ENCODE measurements at places on chromosomes 3 and 15.

DNA sequence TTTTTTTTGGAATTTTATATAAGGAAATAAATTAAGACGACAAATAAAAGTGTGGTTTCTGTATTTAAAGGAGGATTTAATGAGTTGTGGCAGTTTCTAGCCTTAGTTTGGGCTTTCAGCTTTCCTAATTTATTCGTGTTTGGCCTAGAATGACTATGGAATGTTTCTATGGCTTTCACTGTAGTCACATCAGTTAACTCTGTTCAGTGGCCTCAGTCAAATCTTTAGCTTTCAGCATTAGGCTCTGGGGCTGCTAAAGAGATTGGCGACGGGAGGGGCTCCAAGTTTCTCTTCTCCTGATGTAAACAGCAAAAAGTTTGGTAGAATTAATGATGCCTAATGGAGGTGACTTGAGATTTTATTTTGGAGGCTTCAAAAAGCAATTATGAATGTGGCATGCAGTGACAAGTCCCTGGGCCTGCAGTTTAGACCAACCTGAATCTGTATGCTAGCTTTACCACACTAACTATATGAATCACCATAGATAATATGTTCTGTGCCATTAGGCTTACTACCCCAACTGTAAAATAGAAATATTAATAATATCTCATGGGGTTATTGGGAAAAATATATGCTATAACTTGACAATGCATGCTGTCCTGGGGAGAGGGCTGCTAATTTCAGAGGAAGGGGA, 47.1 kb upstream of the ADGRG7 start:
- DNase-seq: no peak

DNA sequence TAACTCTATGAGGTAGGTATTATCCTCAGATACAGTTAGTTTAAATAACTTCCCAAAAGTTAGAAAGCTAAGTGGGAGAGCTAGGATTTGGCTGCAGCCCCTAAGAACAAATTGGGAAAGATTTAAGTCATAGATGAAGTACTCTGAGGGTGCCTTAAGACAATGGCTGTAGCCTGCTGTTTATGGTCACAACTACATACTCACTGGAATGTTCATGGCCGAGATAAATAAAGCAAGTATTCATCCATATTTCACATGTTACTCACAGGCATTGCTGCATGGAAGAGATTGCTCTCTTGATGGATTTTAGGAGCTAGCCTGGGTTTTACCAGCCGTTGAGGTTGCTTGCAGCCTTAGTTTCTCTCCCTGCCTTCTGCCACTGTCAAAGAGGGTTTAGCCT, 145.0 kb downstream of the CMSS1 start:
- DNase-seq: no peak

- DNase-seq: no peak
Measured at GRCh38 chr3:66200147-66200546, 20.7 kb upstream of the SLC25A26 start.

DNA sequence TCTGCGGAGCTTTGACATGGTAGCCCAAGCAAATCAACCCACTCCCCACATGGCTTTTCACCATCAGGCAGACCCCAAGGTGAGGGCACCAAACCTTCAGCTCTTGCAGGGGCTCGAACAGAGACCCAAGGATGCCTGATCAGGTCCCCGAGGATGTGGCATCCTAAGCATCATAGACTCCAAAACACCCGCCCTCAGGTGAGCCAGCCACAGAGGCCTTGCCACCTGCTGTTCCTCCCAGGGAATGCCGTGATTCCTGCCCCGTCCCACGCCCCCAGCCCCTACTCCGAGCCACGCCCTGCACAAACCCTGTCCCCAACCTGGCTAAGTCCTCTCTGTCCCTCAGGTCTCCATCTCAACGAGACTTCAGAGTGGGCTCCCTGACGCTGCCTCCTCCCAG, 34.7 kb upstream of the SLC41A3 start:
- no peak for DNase-seq

DNA sequence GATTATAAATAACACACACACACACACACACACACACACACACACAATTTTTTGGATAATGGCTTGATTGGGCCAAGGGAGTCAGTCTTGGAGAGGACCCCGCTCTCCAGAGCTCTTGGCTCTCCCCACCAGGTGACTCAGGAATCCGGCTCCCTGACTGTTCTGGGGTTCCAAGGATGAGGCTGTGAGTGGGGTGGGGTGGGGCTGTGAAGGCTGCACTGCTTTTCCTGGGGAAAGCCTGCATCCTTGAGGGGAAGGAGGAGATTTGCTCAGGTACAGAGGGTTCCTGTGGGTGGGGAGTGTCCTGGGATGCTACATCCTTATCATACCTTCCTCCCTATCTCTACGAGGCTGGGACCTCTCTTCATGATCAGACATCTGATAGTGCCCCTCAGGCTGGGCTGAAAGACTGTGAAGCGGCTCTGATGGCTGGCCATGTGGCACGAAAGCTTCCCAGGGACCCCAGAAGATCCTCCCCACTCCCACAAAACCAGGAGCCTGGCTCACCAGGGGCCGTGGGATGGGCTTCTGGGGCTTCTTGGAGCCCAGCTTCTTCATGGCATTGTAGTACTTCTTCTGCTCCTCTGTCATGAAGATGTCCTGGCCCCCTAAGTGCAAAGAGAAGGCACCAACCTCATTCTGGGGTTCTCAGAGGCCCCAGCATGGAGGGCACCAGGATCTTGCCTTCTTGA, 59.2 kb downstream of the EXOG start:
- no peak for DNase-seq

- no peak for DNase-seq
Measured at GRCh38 chr3:10725067-10725466, 91.0 kb upstream of the SLC6A11 start.

GRCh38 chr3:153311541-153311940, 149.5 kb downstream of the RAP2B start:
- DNase-seq: no peak

- DNase-seq: no peak
Measured at GRCh38 chr3:158849757-158850156, 47.9 kb downstream of the MFSD1 start.

Data from activated T-helper 1 cell treated with anti-CD3 and anti-CD28 coated beads, Interleukin-2, amount 50 U/mL, for 16 hours (primary cell).